ENCODE measurements at places on chromosomes 12 and 14. TPM values are rescaled to one million over a fixed set of nuclear protein-coding genes. Genes with fewer than 3 reads are reported as not detected.

TMEM132C gene
- not detected for polyA plus RNA-seq

KRT2 gene
- 0.69 TPM for polyA plus RNA-seq

GRCh38 chr12:12693111-12693671, 2.8 kb downstream of the GPR19 start:
- peaks cover 10% of the 10 kb centered on the region for H3K4me1 ChIP-seq
- no peak for DNase-seq
- H3K27ac ChIP-seq = no peak overlapping the region
- H3K27me3 ChIP-seq = no peaks in the 10 kb centered on the region

- no peak overlapping the region for H3K27ac ChIP-seq
- H3K4me1 ChIP-seq = peaks cover 36% of the 10 kb centered on the region
- DNase-seq = no peak
- H3K4me3 ChIP-seq = no peak overlapping the region
- H3K36me3 ChIP-seq = no peaks in the 10 kb centered on the region
Observed at GRCh38 chr12:6088921-6089747, 35.3 kb downstream of the VWF start.

GRCh38 chr12:76020731-76021672, 10.6 kb downstream of the PHLDA1 start:
- H3K27me3 ChIP-seq = no peaks in the 10 kb centered on the region
- peaks cover 53% of the 10 kb centered on the region for H3K4me1 ChIP-seq
- no peak for DNase-seq

- H3K27me3 ChIP-seq = no peaks in the 10 kb centered on the region
- H3K27ac ChIP-seq = no peak overlapping the region
- DNase-seq = no peak
- no peaks in the 10 kb centered on the region for H3K4me1 ChIP-seq
- no peak overlapping the region for H3K4me3 ChIP-seq
Observed at GRCh38 chr12:74476234-74476633, 61.4 kb upstream of the ATXN7L3B start.

- peaks cover 7% of the 10 kb centered on the region for H3K4me1 ChIP-seq
- H3K4me3 ChIP-seq = no peak overlapping the region
- no peak for DNase-seq
- H3K36me3 ChIP-seq = no peaks in the 10 kb centered on the region
- no peaks in the 10 kb centered on the region for H3K27me3 ChIP-seq
Observed at GRCh38 chr12:59808317-59808910, 212.6 kb downstream of the SLC16A7 start.

LRP1-AS gene
- polyA plus RNA-seq = not detected

GZMB gene
- 0.08 TPM for polyA plus RNA-seq

DNA sequence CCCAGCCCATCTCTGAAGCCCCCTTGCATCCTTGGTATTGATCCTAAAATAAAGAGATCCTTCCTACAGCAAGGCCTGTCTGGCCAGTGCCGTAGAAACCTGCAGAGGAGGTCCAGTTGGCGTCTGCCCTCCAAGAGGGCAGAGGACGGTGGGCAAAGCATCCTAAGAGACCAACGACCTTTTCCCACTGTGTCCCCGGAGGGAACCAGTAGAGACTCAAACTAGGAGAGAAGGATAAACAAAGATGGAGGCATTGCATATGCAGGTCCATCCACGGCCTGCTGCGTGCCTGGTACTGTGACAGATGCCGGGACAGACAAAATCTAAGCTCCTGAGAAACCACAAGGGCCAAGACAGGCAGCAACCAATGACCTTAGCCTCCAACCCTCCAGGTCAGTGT, 3.8 kb downstream of the NCKAP5L start:
- H3K27me3 ChIP-seq = no peaks in the 10 kb centered on the region
- peaks cover 3% of the 10 kb centered on the region for H3K36me3 ChIP-seq
- peaks cover 37% of the 10 kb centered on the region for H3K4me1 ChIP-seq
- H3K27ac ChIP-seq = no peak overlapping the region
- no peak for DNase-seq

GRCh38 chr12:14167005-14167628, 185.7 kb upstream of the GRIN2B start:
- no peak overlapping the region for H3K4me3 ChIP-seq
- H3K36me3 ChIP-seq = no peaks in the 10 kb centered on the region
- no peak overlapping the region for H3K27ac ChIP-seq
- DNase-seq = no peak
- peaks cover 3% of the 10 kb centered on the region for H3K4me1 ChIP-seq
- no peaks in the 10 kb centered on the region for H3K27me3 ChIP-seq

NAV3 gene
- 11.2 TPM for polyA plus RNA-seq

- H3K36me3 ChIP-seq = peaks cover 17% of the 10 kb centered on the region
- no peak overlapping the region for H3K4me3 ChIP-seq
- peak overlapping the region; percentile 50 for H3K27ac ChIP-seq
- DNase-seq = peak; percentile 57
- no peaks in the 10 kb centered on the region for H3K27me3 ChIP-seq
Observed at GRCh38 chr12:47781479-47782371, 8.7 kb downstream of the SLC48A1 start.

ACIN1 gene
- polyA plus RNA-seq = 104 TPM

GRCh38 chr14:57822081-57822480, 43.8 kb downstream of the SLC35F4 start:
- no peak for DNase-seq
- peaks cover 14% of the 10 kb centered on the region for H3K4me1 ChIP-seq
- H3K27ac ChIP-seq = no peak overlapping the region
- no peaks in the 10 kb centered on the region for H3K36me3 ChIP-seq

- H3K36me3 ChIP-seq = no peaks in the 10 kb centered on the region
- H3K4me1 ChIP-seq = peaks cover 6% of the 10 kb centered on the region
- no peak for DNase-seq
- H3K27ac ChIP-seq = no peak overlapping the region
- H3K4me3 ChIP-seq = no peak overlapping the region
Observed at GRCh38 chr14:96423446-96424108, 31.6 kb downstream of the AK7 start.

- DNase-seq = no peak
- no peaks in the 10 kb centered on the region for H3K36me3 ChIP-seq
- no peak overlapping the region for H3K4me3 ChIP-seq
- H3K4me1 ChIP-seq = peaks cover 68% of the 10 kb centered on the region
Observed at GRCh38 chr14:99263564-99264330, 8.2 kb downstream of the BCL11B start.

TAS2R31 gene
- polyA plus RNA-seq = 0.28 TPM

GRCh38 chr14:104220215-104221070, 82.1 kb downstream of the KIF26A start:
- H3K4me3 ChIP-seq = no peak overlapping the region
- no peak overlapping the region for H3K27ac ChIP-seq
- H3K27me3 ChIP-seq = no peaks in the 10 kb centered on the region
- H3K4me1 ChIP-seq = no peaks in the 10 kb centered on the region

GRCh38 chr14:68811171-68811570, 18.3 kb upstream of the ZFP36L1 start:
- H3K4me3 ChIP-seq = no peak overlapping the region
- no peak for DNase-seq
- no peaks in the 10 kb centered on the region for H3K27me3 ChIP-seq
- H3K4me1 ChIP-seq = peaks cover 24% of the 10 kb centered on the region
- no peak overlapping the region for H3K27ac ChIP-seq
